ENCODE measurements at places on chromosomes 16 and 17. TPM values are rescaled to one million over a fixed set of nuclear protein-coding genes. Genes with fewer than 3 reads are reported as not detected.

- H3K4me1 ChIP-seq: peaks cover 21% of the 10 kb centered on the region
- H3K36me3 ChIP-seq: peaks cover 18% of the 10 kb centered on the region
- no peak overlapping the region for H3K4me3 ChIP-seq
- no peak overlapping the region for H3K27ac ChIP-seq
- no peak for DNase-seq
- H3K27me3 ChIP-seq: peaks cover 62% of the 10 kb centered on the region
These were observed 3.7 kb upstream of the SSTR2 start for GRCh38 chr17:73160980-73161630.

GRCh38 chr17:71500761-71501555, 619.9 kb upstream of the SOX9 start:
- peaks cover 12% of the 10 kb centered on the region for H3K27me3 ChIP-seq
- no peak overlapping the region for H3K4me3 ChIP-seq
- H3K4me1 ChIP-seq: no peaks in the 10 kb centered on the region
- H3K36me3 ChIP-seq: no peaks in the 10 kb centered on the region
- no peak overlapping the region for H3K27ac ChIP-seq
- no peak for DNase-seq

NPIPB12 gene
- total RNA-seq: 86.4 TPM

GRCh38 chr17:37083456-37083855, 134.7 kb downstream of the AATF start:
- peaks cover 14% of the 10 kb centered on the region for H3K4me1 ChIP-seq
- H3K36me3 ChIP-seq: peaks cover 47% of the 10 kb centered on the region
- H3K27ac ChIP-seq: no peak overlapping the region
- H3K27me3 ChIP-seq: no peaks in the 10 kb centered on the region

DNA sequence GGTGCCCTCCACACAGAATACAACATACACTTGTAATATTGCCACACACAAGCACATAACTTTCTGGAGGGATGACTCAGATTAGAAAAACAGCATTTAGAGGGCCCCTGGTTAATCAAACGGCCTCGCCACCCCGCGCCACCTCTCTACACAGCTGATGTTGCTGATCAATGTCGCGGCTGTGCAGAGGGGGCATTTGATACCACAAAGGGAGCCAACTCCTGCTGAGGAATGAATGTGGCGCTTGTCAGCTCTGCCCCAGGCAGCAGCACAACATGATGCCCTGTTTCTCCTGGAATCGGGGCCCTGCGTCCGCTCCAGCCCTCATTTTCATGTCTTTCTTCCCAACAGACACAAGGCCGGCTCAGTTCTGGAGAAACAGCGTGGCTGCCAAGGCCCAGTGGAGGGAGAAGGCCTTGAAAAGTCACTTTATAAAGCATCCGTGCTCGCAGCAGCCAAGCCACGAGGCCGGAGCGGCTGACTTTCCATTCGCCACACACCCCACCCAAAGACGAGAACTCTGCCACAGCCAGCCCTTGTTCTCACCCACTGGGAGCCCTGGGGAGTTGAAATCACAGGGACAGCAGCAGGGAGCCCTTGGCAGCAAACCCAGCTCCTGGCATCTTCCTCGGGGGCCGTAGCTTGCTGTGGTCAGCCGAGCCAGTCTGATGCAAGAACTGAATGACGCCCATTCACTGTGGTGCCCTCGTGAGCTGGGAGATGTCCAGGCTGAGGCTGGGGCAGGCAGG, 65.6 kb downstream of the XYLT1 start:
- no peak for DNase-seq
- no peak overlapping the region for H3K4me3 ChIP-seq
- H3K27ac ChIP-seq: no peak overlapping the region

Data from Calu3 (cell line).